ENCODE measurements at places on chromosomes 1 and 21.

GRCh38 chr1:7278827-7279765 lies 492.0 kb upstream of the VAMP3 start:
- H3K27ac ChIP-seq: no peak overlapping the region
- H3K27me3 ChIP-seq: peaks cover 19% of the 10 kb centered on the region
- DNase-seq: no peak

DNA sequence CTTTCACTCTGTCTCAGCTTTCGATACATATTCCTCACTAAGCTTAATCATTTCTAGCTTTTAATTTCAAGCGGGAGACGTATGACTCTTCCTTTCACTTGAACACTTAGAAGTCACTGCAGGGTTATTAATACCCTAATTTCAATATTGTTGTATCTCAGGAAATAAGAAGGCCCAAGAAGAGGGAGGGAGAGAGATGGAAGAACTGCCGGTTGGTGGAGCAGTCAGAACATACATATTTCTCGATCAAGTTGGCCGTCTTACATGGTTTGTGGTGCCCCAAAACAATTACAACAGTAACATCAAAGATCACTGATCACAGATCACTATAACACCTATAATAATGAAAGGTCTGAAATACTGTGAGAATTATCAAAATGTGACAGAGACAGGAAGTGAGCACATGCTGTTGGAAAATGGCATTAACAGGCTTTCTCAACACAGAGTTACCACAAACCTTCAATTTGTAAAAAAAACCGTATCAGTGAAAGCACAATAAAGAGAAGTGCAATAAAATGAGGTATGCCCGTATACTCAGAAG lies 145.4 kb upstream of the HP1BP3 start:
- no peaks in the 10 kb centered on the region for H3K27me3 ChIP-seq
- H3K36me3 ChIP-seq: peaks cover 3% of the 10 kb centered on the region
- peak; percentile 43 for DNase-seq
- peaks cover 34% of the 10 kb centered on the region for H3K4me1 ChIP-seq
- peak overlapping the region; percentile 74 for H3K27ac ChIP-seq

DNA sequence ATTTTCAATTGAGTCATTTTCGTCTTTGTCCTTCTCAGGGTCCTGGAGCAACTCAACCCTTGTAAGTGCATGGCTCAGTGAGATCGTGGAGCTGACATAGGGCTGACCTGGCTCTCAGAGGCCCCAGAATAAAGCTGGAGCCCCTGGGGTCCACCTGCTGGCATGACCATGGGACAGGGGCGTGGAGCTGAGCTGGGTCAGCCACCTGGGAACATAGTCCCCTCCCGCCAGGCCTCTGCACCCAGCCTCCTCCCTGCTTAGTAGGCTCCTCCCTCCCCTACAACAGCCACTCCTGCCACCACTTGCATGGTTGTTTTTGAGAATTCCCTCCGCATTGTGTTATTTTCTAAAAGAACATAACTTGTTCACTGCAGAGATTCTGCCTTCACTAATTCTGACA lies 3.1 kb upstream of the RIPK4 start:
- no peak overlapping the region for H3K27ac ChIP-seq
- peaks cover 3% of the 10 kb centered on the region for H3K36me3 ChIP-seq
- peaks cover 26% of the 10 kb centered on the region for H3K4me1 ChIP-seq

DNA sequence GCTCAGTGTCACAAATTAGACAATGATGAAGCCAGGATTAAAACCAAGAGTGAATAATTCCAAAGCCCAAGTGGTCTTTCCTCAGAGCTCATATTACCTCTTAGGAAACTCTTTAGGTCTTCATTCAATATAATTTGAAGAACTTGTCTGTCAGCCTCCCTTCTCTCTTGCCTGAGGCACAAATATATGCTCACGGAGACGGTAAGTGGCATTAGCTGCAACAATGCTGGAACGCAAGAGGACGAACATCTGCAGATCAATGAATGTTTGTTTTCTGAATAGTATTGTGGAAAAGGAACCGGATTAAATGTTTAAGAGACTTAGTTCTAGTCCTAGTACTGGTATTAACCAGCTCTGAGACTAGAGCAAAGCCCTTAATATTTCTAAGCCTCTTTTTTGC lies 39.7 kb upstream of the LYST start:
- no peak for DNase-seq
- H3K27ac ChIP-seq: no peak overlapping the region
- H3K36me3 ChIP-seq: no peaks in the 10 kb centered on the region
- H3K27me3 ChIP-seq: no peaks in the 10 kb centered on the region

GRCh38 chr21:44267655-44268142 lies 6.0 kb upstream of the DNMT3L start:
- no peak overlapping the region for H3K27ac ChIP-seq
- H3K27me3 ChIP-seq: no peaks in the 10 kb centered on the region
- no peak for DNase-seq
- H3K4me3 ChIP-seq: no peak overlapping the region

All from activated T-cell treated with anti-CD3 and anti-CD28 coated beads, Interleukin-2, amount 50 U/mL, for 72 hours (primary cell).